ENCODE measurements at places on chromosomes 11 and 22. TPM values are rescaled to one million over a fixed set of nuclear protein-coding genes. Genes with fewer than 3 reads are reported as not detected.

GRCh38 chr22:42289671-42290541, 19.5 kb upstream of the TCF20 start:
- no peak for DNase-seq

GRCh38 chr11:114796954-114797721, 118.8 kb downstream of the NXPE2 start:
- DNase-seq = no peak

- no peak for DNase-seq
Measured at GRCh38 chr11:92266806-92267205, 42.2 kb downstream of the FAT3 start.

DNA sequence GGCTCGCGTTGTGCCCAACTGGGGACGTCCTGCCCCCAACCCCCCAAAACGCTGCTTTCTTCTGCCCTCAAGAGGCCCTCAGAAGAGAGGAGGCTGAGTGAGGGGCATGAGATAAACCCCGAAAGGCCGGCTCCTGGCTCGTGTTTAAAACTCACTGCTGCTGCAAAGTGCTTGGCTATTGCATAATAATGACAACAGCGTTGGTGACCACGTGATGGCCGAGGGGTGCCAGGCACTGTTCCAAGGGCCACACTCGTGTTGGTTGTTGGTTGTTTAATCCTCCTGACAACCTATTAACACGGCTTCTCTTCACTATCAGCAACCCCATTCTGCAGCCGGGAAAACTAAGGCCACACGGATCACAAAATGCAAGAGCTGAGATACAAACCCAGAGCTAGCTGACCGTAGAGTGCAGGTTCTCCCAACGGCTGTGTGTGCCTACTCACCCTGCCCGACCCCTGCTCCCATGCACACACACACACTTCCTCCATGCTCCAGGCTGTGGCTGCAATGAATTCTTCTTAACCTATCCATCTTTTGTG, 51.0 kb downstream of the ANO1 start:
- no peak for DNase-seq

GRCh38 chr11:111977146-111978027, 40.2 kb downstream of the DIXDC1 start:
- peak; percentile 73 for DNase-seq

DNA sequence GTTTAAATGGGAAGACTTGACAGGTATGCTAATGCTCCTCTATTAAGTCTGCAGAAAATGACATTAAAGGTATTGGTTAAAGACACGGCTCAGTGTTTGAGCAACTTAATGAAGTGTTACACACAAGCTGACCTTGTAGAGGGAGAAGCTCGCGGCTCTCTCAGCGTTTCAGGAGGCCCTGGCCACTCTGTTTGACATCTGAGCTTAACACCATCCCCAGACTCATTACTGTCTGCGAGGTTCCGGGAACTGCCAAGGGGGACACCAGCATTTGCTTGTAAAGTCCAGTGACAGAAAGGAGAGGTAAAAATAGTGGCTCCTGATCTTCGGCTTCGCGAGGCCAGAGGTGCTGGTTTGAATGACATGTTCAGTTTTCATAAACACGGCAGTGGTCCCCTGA, 540.7 kb upstream of the CADM1 start:
- DNase-seq = no peak

GRCh38 chr22:31127181-31127772, 4.5 kb downstream of the INPP5J start:
- no peak for DNase-seq

- DNase-seq = no peak
Measured at GRCh38 chr11:94751786-94752185, 16.4 kb upstream of the AMOTL1 start.

- DNase-seq = peak; percentile 75
Measured at GRCh38 chr22:30717331-30717921, 22.8 kb downstream of the OSBP2 start.

Gene SLC22A9
- not detected for total RNA-seq

Gene CSF2RB
- total RNA-seq = not detected

Gene SLC37A2
- 1.0 TPM for total RNA-seq

Gene RAB1B
- total RNA-seq = 146 TPM

Gene CSNK2A3
- total RNA-seq = 2.9 TPM

Gene INSC
- total RNA-seq = not detected

Gene ANO1
- total RNA-seq = not detected

Gene APLNR
- total RNA-seq = 0.05 TPM

Gene CD6
- not detected for total RNA-seq

Gene FOXRED2
- total RNA-seq = 12.2 TPM

Gene CCDC81
- total RNA-seq = not detected

Gene FAM180B
- 2.8 TPM for total RNA-seq

Gene KCNJ1
- total RNA-seq = 0.29 TPM
